ENCODE measurements at places on chromosomes 6 and 20. TPM values are rescaled to one million over a fixed set of nuclear protein-coding genes. Genes with fewer than 3 reads are reported as not detected.
A peak's percentile ranks its signal among the peaks of the same experiment; 100 is the strongest.

GRCh38 chr6:104682722-104683643 lies 176.7 kb downstream of the HACE1 start:
- DNase-seq = peak; percentile 17

GRCh38 chr20:12924126-12924525 lies 84.6 kb upstream of the SPTLC3 start:
- DNase-seq = no peak

GRCh38 chr6:27837625-27838057 lies 74.6 kb downstream of the OR2B2 start:
- DNase-seq = peak; percentile 52

GRCh38 chr20:39849664-39850063 lies 839.4 kb downstream of the MAFB start:
- peak; percentile 88 for DNase-seq

DNA sequence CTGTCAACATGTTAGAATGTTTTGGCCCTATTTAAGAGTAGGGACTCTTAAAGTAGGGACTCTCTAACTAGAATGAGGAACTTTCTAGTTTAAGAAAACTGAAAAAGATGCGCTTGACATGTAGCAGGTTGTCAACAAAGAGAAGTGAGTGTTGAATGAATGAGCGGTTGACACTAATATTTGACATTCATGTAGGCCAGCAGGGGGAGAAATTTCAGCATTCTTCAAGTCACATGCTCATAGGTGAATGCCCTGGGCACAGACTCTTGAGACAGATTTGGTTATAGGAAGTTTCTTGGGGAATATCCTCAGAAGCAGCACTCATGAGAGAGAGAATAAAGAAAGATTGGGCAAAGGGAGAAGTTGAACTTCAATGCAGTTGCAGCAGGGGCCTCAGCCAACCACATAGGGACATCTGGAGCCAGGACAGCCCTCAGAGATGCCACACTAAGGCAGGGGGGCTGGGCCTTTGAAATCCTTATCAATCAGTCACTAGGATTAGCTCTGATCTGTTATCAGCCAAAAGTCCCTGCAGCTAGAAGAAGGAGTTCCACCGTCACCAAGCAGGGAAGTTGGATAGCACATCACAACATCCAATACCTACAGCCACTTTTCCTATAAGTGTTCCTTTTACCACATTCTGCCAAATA lies 145.1 kb upstream of the FKBP1C start:
- DNase-seq = no peak

GRCh38 chr20:8212286-8212685 lies 80.2 kb downstream of the PLCB1 start:
- peak; percentile 41 for DNase-seq

GRCh38 chr6:170404697-170405096 lies 98.1 kb downstream of the FAM120B start:
- DNase-seq = no peak

ERGIC3 gene
- total RNA-seq = 264 TPM

DEFB132 gene
- total RNA-seq = not detected

GGTLC1 gene
- total RNA-seq = not detected

HDGFL1 gene
- total RNA-seq = not detected
